ENCODE measurements at places on chromosomes 5 and 9.
A peak's percentile ranks its signal among the peaks of the same experiment; 100 is the strongest.

GRCh38 chr9:83419961-83420360 lies 118.2 kb downstream of the FRMD3 start:
- DNase-seq = no peak

DNA sequence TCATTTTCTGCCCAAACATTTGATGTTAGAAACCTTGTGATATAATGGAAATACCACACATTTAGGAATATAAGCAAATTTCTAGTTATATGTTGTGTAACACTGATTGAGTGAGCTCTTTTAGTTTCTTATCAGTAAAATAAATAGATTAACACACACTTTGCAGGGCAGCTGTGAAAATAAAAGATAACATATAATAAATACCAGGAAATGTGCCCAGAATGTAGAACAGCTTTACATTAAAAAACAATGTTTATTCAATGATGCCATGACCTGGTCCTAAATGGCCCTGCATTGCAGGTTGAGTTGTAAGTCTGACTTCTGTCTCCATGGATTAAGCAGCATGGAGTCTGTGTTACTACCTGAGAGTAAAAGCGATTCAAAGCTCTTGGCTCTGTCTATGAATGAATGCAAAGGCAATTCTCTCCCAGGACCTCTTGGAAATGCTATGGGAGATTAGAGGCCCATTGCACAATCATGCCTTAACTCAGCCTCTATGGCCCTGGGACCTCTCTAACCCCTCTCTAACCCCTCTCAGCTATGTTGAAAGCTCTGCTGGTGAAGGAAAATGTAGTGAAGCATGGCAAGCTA lies 296.0 kb upstream of the ACTBL2 start:
- no peak for DNase-seq

- no peak for DNase-seq
Observed at GRCh38 chr5:159359408-159359807, 29.1 kb upstream of the IL12B start.

- no peak for DNase-seq
Observed at GRCh38 chr5:118052503-118052902, 935.8 kb downstream of the DTWD2 start.

GRCh38 chr5:1011226-1011631 lies 2.6 kb downstream of the NKD2 start:
- DNase-seq = no peak

GRCh38 chr5:157592594-157592993 lies 17.0 kb upstream of the ADAM19 start:
- no peak for DNase-seq

DNA sequence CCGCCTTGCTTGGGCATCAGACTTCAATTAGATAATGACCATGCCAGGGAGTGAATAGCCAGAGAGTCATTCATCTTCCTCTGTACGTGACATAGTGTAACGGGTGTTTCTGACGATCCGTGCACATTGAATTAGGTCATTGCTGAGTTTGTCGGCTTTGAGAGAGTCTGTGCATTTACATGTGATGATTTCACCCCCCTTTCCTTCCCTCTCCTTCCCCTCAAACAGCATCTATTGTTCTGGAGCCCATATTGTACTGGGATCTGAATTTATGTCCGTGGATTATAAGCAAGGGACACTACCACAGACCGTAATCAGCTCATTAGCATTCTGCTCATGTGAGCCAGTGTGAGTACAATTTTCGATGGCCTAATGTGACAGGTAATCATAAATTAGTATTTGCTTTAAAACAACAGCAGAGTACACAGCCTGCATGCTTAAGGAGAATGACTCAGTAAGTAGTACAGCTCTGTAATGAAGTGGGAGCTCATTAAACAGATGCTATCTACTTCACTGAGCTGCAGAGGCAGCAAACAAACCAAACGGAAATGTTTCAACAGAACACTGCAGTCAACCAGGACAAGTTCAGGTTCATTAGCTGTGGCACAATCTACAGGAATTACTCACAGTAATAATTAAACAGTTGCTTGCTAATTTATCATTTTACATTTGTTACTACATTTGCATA lies 302.1 kb downstream of the CSNK1G3 start:
- DNase-seq = no peak

- no peak for DNase-seq
Observed at GRCh38 chr5:176167800-176168199, 70.4 kb upstream of the SIMC1 start.

DNA sequence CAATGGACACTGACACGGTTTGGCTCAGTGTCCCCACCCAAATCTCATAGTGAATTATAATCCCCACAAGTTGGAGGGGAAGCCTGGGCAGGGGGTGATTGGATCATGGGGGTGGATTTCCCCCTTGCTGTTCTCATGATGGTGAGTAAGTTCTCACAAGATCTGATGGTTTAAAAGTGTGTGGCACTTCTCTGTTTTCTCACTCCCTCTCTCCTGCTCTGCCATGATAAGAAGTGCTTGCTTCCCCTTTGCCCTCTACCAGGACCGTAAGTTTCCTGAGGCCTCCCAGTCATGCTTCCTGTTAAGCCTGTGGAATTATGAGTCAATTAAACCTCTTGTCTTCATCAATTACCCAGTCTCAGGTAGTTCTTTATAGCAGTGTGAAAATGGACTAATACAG lies 115.8 kb upstream of the KIF2A start:
- no peak for DNase-seq

DNA sequence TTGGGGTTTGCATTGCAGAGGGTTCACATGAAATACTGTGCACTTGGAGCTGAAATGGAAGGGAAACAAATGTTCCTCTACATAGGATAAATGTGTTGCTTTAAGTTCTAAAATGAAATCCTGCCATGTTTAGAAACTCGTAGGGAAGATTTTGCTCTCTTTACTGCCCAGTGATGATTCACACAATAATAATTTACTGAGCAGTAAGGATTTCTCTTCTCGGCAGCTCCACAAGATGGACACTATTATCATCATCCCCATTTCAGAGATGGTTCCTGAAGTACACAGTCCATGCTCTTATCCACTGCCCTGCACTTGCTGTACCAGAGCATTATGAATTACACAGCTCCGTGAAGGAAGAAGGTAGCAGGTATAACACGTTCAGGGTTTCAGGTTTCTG lies 4.1 kb downstream of the HACD4 start:
- DNase-seq = no peak

GRCh38 chr9:129317179-129318011 lies 139.3 kb upstream of the IER5L start:
- DNase-seq = peak; percentile 26

DNA sequence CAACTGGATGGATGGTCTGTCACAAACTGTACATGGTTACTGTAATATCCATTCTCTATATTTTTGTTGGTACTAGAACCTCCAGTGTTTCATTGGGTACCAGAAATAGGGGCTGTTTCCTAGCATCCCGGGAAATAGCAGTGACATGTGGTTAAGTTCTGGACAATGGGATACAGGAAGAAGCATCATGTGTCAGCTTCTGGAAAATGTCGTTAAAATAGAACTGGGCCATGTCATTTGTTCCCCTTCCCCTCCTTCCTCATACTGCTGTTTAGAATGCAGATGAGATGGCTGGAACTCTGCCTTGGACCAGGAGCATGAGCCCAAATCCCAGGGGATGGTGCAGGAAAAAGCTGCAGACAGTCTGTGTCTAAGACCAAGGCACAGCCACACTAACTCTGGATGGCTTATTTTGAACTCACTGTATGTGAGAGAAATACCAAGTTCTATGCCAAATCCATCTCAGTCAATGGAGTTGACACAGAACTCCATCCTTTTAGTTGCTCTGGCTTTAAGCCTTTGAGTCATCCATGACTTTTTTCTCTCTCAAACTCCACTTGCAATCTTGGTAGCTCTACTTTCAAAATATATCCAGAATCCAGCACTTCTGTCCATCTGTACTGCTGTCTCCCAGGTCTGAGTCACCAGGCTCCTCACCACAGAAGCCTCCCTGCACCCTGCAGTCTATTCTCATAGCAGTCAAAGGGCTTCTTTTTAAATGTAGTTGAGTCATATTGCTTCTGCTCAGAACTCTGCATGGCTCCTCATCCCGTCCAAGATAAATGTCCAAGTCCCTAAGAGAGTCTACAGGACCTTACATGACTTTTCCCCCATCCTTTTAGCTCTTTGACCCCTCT lies 184.2 kb downstream of the NSG2 start:
- no peak for DNase-seq

DNA sequence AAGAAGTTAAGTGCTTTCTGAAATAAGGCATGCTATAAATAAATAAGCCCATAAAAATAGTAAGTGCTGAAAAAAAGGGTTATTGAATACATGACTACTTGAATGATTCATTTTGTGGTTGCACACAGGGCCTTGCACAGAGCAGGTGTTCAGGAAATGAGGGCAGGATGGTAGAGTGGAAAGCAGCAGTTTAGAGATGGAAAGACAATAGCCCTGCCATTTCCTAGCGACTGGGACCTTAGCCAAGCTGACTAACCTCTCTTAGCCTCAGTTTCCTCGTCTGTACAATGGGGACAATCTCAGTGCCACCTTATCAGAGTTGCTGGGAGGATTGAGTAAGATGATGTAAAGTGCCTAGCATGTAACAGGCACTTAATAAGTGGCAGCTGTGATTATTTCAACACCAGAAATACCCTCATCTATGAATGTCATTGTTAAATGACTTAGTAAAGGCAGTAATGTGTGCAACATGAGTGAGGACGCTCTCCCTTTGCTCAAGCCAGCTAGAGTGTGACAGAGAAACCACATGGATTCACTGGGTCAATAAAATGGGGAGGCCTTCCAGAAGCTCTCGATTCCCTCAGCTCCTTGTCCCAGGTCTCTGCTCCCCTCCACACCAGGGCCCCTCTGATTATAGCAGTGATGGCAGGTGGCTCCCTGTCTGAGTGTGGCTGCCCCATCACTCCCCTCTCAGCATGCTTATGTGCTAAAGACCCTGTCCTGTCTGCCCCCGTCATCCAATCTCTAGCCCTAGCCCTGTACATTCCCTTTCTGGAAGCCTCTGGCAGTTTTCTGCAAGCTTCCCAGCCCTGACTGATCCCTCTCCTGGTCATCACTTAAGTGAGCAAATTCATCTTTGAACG lies 16.0 kb upstream of the PHF19 start:
- DNase-seq = no peak
